ENCODE measurements at places on chromosomes 12 and 14.
A peak's percentile ranks its signal among the peaks of the same experiment; 100 is the strongest.

DNA sequence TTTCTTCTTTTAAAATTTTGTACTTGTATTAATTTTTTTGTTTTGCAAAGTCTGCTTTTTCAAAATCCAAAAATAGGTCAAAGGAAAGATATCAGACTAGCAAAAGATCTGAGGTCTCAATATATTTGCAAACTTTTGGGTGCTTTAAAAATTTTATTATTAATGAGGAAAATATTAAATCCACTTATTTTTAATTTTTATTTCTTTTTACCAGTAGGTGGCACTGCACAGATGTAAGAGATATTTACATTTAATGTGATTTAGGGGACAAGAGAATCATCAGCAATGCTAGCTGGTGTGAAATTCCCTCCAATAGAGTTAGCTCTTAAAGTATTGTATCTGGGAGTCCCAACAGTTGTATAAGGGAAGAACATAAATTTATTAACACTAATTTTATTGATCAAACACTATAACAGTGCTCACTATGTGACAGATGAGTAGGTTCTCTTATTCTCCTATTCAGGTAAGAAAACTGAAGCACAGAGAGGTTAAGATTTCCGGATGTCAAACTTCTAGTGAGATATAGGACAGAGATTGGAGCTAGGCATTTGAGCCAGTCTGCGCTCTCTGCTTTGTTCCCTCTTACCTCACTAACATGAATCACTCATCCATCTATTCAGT, 30.5 kb downstream of the ALX1 start:
- DNase-seq, result no peak

DNA sequence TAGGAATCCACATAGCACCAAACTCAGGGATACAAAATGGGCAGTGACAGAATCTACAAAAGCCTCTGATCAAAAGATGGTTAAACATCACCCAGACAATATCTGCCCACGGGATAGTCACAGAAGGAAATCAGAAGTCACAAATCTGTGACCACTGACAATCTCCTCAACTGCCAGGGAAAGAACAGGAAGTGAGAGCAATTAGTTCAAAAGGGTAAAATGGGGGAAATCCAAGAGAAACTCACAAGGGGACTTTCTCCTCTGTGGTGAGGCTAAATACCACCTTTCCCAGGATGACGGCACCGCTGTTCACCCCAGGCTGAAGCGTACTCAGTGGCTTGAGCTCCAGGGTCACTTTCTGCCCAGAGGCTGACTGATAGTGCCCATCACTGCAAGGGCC, 10.7 kb downstream of the TTC5 start:
- no peak for DNase-seq

GRCh38 chr14:52703664-52704063, 3.3 kb upstream of the PSMC6 start:
- DNase-seq, result no peak

DNA sequence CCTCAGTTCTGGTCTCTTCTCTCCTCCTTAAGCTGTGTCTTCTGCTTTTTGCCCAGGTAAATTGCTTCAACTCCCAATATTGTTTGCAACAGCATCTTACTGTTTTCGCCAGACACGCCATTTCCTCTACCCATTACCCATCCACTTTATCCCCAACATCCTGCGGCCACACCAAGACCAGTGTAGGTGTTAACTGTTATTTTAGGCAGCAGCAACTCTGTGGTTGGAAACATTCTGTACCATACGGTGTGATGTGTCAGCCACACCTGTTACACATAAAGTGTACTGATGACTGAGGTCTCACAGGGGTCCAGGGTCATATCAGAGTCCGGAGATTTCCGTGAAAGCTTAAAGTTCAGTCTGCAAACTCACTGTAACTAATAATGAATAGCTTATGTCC, 21.8 kb upstream of the KLRD1 start:
- DNase-seq, result no peak

GRCh38 chr14:52918486-52918885, 32.4 kb downstream of the FERMT2 start:
- no peak for DNase-seq

DNA sequence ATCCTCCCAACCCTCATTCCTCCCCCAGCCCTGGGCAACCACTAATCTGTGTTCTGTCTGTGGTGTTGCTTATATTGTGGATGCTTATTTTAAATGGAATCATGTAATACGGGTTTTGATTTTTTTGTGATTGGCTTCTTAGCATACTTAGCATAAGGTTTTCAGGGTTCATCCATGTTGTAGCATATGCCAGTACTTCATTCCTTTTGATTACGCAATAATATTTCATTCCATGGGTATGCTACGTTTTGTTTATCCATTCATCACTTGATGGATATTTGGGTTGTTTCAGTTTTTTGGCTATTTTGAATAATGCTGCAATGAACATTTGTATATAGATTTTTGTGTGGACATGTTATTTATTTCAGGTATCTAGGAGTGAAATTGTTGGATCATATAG, 82.9 kb downstream of the TSPAN9 start:
- no peak for DNase-seq

- no peak for DNase-seq
Observed at GRCh38 chr12:51773145-51773869, 75.2 kb downstream of the FIGNL2 start.

GRCh38 chr12:101828463-101829196, 2.1 kb downstream of the GNPTAB start:
- no peak for DNase-seq

DNA sequence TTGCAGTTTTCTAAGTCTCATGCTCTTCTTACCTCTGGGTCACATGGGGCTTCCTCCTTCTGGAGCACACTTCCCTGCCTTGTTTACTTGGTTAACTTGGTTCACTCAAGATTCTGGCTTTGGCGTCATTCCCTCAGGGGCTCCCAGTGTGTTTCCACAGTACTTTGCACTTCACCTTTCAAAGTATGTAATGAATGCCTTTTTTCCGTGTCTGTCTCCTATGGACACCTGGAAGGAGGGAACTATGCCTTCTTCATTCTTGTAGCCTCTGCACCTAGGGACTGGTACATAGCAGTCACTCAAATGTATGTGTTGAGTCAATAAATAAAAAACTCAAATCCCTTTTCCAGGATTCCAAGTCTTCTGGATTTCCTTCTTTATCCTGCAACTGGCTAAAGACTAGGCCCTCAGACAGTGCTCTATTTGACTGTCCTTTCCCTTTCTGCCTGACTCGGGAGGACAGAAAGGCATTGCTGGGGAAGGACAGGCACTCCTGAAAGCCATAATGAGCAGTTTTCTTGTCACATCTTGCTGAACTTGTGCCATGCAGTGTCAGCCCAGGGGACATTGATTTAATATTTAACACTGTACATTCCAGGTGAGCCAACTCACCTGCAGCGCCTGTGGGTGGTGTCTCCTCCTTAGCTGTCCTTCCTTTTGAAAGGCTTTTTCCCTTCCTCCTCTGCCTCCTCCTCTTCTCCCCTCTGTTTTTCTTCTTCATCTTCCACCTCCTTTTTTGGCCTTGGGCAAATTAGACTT, 12.8 kb downstream of the MYRFL start:
- DNase-seq, result no peak

DNA sequence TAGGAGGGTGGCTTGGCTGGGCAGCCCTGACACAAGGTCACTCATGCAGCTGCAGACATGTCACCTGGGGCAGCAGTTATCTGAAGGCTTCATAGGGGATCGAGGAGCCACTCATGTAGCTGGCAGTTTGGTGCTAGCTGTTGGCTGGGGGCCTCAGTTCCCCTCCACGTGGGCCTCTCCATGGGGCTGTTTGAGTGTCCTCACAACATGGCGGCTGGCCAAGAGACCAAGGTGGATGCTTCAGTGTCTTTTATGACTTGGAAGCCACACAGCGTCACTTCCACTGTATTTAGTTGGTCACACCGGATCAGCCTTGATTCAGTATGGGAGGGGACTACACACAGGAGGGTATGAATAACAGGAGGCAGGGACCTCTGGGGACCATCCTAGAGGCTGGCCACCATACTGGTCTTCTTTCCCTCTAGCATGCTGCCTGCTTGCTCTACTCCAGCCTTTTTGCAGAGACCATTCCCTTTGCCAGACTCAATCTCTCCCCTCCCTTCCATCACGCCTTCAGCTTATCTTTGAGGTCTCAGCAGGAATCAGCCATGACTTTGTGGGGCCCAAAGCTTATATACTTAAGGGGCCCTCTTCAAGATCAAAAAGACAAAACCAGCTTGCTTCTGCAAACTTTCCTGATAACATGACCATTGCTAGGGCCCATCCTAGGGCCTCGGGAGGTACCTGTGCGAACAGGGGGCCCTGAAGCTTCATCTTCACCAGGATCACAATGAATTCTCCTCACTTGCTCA, 53.4 kb downstream of the RPH3A start:
- DNase-seq, result no peak

- DNase-seq, result no peak
Observed at GRCh38 chr14:65329481-65329880, 83.0 kb upstream of the FUT8 start.

DNA sequence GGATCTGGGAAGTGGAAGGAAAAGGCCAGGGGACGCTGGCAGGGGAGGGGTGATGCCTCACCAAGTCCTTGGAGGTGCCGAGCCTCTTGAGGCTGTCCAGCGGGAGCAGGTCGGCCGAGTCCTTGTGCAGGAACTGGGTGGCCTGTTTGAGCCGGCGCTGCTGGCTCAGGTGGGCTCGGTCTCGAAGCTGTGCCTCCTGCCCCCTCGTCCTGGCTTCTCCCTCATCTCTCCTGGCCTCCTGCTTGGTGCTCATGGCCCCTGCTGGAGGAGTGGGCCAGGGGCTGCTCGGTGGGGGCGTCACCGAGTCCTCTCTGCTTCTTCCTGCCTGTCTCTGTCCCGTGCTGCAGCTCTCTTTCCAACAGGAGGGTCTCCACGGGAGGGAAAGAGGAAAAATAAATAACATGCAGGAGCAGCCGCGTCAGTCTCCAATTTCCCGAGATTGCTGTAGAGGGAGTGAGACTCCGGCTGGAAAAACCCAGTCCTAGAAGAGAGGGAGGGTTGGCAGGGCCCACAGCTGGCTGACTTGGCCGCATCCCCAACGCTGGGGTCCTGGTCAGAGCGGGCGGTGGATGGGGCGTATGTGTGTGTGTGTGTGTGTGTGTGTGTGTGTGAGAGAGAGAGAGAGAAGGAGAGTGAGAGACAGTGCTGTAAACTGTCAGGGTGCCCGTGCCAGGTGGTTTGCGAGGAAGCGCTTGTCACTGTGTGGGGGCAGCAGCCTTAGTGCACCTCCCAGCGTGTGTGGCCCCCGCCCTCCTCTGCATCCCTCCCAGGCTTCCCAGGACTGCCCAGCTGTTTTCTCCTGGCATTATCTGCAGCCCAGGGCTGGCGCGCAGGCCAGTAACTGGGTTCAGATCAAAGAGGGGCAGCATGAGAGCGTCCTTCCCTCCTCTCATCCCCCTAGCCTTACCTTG, at the start of gene NRIP2:
NRIP2 (minus strand) TSS at position 455 of the 911 bp plus-strand sequence; CDS start at position 403, 52 bp downstream.
- no peak for DNase-seq

- no peak for DNase-seq
Observed at GRCh38 chr14:102362084-102362483, 606 bp downstream of the CINP start.

- no peak for DNase-seq
Observed at GRCh38 chr12:108833355-108833733, 24.0 kb downstream of the SSH1 start.

- peak; percentile 40 for DNase-seq
Observed at GRCh38 chr12:6461401-6462233, 8.9 kb downstream of the VAMP1 start.

- no peak for DNase-seq
Observed at GRCh38 chr14:49907186-49907585, 14.3 kb downstream of the ARF6 start.

- no peak for DNase-seq
Observed at GRCh38 chr14:103626146-103626850, 2.7 kb upstream of the KLC1 start.

- peak; percentile 32 for DNase-seq
Observed at GRCh38 chr12:116236148-116236731, 41.3 kb downstream of the MED13L start.

DNA sequence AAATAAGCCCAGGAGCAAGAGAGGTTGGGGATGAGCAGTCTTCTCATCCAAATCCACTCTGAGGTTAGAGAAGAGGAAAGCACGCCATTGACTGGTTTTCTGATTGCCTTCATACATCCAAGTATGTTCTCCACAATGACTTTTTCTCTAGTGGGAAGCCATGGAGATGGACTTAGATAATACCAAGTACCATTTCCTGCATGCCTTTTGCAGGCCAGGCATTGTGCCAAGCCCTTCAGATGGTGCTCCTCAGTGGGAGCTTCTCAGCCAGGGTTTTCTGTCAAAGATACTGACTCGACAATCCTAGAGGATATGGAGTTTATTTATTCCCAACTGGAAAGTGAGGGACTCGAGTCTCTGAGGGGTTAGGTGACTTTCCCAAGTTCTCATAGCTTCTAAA, 218.0 kb downstream of the ZFP36L1 start:
- DNase-seq, result no peak

DNA sequence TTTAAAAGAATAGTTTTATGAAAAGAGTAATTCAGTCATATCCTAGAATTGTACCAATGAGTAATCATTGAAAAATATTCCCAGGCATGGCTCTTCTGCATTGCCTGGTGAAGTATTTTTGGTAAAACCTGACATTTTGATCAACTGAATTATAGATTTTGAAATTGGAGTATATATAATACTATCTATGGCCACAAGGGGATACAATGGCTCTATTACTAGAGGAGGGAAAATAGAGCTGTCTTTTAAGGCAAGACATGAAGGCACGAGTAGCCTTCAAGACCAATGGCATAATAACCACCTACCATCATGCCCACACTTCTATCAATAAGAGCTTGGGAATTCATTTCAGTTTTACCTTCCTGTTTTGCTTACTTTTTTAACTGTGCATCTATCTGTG, 1241.4 kb upstream of the TMEM132C start:
- DNase-seq, result no peak

DNA sequence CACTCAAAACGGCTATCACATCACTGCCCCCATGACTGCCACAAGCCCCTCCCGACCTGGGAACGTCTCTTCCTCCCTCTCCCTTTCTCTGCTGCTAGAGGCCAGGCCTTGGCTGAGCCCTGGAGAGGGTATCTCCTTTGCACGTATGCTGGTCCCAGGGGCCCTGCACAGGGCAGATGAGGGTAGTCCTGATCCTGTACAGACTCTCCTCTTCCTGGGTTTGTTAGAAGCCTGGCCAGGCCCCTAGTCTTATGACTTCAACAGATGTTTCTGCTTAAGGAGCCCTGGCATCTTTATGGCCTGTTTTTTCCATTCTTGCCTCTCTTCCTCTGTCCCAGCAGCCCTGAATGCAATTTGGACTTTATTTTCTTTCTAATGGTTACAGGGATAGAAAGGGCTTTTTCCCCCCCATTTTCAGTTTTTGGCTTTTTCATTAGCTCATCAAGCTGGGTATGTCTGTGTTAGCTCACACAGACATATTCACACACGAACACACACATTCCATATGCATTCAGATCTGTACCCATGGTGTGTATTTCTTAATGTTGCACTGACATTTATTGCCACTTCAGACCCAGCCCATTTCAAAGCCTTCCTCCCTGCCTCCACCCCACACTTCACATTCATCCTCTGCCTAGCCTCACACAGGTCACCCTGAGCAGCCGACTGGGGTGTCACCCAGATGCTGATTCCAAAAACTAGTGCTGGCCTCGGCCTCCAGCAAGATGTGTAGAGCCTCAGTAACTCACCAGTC, 203.2 kb downstream of the ZFP36L1 start:
- DNase-seq, result peak; percentile 64

GRCh38 chr12:110913119-110914056, 7.0 kb downstream of the MYL2 start:
- DNase-seq, result no peak

GRCh38 chr12:33710548-33710947, 270.9 kb upstream of the SYT10 start:
- no peak for DNase-seq

GRCh38 chr14:92940543-92940942, 17.6 kb downstream of the CHGA start:
- no peak for DNase-seq

- no peak for DNase-seq
Observed at GRCh38 chr14:75417674-75418073, 10.1 kb upstream of the JDP2 start.

GRCh38 chr12:45540661-45541341, 188.7 kb upstream of the ARID2 start:
- no peak for DNase-seq

Measured in tibial nerve (tissue), 4 donors.